ENCODE measurements at places on chromosomes 1 and 21.
A peak's percentile ranks its signal among the peaks of the same experiment; 100 is the strongest.

DNA sequence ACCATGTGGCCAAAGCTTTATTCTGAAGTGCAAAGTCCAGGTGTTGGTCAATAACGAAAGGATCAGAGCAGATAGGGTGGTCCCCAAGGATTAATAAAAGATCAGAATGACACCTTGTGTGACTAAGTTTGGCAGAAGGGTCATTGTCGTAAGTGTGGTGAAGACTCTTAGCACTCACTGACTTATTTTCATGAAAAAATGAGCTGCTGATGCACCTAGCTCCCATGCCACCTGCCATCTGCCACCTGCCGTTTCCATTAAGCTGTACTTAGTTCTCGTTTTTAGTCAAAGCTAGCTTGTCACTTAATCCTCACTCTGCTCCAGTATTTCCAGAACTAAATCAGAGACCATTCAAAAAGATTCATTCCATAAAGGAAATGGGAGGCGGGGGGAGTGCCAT lies 112.6 kb downstream of the SEC16B start:
- DNase-seq = no peak

DNA sequence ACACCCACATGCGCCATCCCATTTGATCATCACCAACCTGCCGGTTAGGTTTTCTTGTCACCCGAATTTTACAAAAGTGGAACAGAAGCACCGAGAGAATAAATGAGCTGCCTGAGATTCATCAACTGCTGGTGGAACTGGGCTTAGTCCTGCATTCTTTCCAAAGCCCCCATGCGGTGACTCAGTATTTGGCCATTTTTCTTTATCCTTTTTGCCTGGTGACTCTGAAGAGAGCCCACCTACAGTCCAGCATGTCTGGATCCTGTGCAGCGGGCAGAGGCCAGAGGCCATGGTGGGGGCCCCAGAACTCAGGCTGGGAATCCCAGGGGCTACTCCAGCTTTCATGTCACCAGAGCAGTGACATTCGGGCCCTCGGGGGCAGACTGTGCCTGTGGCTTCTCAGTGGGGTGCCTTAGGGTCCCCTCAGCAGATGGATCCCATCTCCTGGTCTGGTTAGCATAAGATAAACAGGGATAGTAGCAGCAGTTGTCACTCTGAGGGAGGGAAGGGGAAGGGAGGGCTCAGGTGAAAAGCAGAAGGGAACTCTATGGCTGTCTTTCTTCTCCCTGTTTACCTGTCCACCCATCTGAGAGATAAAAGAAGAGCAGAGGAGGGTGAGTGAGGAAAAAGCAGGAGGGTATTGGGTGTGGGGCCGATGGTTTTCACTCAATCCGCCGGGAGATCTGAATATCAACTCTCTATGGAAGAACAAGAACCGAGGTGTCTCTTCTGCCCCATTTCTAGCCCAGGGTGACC lies 63.2 kb downstream of the KIF26B start:
- no peak for DNase-seq

DNA sequence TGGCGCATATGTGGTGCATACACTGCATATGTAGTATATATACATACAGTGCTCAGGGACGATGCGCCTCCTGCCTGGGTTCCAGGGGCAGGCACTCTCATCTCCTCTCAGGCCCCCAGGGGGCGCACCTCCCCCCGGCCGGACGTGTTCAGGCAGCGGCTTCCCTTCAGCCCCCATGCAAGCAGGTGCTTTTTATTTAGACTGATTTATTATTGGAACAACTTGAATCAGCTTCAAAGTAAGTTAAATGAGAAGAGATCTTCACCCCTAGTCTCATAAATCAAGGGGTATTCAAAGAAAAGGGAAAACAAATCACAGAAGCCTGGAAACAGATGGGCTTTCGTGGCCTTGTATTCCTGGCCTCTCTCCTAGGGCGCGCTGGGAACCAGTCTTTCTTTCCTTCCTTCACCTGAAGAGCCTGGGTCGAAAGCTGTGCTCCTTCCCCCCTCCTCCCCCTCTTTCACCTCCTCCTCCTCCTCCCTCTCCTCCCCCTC lies 64.6 kb downstream of the UBIAD1 start:
- peak; percentile 53 for DNase-seq

DNA sequence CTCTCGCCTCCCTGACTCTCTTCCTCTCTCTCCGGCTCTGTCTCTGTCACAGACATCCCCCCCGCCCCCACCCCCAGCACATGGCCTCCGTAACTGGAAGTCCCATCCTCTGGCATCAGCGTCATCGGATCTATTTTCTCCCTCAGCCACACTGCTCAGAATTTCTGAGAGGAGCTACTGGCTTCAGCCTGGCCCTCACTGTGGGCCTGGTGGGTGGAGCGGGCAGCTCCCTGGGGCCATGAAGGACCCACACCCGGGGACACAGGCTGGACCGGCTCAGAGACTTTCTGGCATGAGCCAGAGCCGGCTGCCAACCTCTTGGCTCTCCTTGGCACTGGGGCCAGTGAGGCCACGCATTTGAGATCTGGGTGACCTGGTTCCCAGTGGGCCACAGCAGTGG lies 61.2 kb upstream of the CASZ1 start:
- DNase-seq = no peak

GRCh38 chr1:52668711-52669110 lies 29.4 kb downstream of the COA7 start:
- DNase-seq = no peak

DNA sequence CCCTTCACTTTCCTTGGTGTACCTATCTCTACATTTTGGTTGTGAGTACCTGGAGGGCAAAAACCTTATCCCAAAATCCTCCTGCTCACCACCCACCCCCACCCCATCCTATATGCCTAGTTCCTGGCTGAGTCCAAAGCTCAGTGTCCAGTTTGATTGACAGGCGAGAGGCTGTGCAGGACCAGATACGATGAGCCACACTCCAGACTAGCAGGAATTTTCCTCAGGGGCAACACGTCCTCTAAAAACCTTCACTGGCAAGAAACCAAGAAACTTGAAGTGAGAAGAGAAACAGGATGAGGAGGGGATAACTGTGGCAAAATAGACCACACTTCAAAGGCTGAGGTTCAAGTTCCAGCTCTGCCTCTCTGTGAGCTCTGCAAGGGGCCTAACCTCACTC lies 1.1 kb upstream of the SLAMF8 start:
- no peak for DNase-seq

GRCh38 chr1:29620631-29621030 lies 384.3 kb downstream of the PTPRU start:
- no peak for DNase-seq

DNA sequence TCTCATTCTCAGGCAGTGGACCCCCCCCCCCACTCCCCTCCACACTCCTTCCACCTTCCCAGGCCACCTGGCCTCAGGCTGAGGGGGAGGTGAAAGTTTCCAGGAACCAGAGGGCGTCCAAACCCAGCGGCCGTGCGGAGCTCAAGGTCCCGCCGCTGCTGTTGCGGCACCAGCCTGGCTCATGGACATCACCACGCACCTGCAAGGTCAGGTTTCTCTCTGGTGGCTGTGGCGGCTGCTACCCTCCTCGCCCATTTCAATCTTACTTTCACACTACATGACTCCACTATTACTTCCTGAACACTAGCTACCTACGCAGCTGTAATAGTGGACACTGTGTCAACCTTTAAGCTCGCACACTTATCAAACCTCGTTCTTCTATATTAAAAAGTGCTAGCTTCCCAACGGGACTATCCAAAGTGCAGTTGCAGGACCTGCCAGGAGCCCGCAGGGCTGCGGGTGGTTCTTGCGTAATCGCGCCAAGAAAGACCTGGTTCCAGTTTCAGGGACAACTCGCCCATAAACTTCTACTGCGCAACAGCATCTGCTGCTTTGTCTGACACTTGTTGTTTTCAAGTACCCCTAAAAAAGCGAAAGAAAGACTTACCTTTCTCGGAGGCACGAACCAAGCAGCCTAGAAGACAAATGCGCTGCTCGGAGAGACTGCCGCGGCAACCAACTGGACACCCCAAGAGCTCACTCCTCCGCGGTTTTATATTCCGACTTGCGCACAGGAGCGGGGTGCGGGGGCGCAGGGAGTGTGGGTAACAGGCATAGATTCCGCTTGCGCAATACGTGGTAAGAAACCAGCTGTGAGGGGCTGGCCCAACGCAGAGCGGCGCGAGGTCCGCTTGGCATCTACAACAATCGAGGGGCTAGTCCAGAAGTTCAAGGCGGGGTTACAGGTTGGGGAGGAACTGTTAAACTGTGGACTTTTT lies at the start of gene DIRAS3:
DIRAS3 (minus strand) TSS at position 687 of the 938 bp plus-strand sequence. CDS start 3,330 bp downstream, outside the sequence.
- no peak for DNase-seq

GRCh38 chr1:27504588-27505419 lies 14.8 kb upstream of the WASF2 start:
- DNase-seq = no peak

- DNase-seq = no peak
Observed at GRCh38 chr1:19622204-19622603, 21.9 kb upstream of the NBL1 start.

- no peak for DNase-seq
Observed at GRCh38 chr1:156804026-156804425, 12.6 kb downstream of the SH2D2A start.

DNA sequence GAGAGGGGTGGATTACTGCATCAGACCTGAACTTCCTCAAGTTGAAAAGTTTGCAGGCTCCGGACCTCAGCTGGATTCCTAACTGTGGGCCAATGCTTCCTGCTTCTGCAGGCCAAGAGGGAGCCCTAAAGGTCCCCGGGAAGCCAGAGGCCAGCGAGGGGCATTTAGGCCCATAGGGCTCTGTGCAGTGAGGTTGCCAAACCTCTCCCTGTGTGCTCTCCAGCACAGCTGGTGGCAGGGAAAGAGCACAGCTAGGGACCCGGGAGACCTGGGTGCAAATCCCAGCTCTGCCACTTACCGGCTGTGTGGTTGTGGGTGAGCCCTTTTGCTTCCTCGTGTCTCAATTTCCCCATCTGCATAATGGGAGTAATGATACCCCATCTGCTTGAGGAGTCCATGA lies 100.5 kb downstream of the PAX7 start:
- no peak for DNase-seq

- no peak for DNase-seq
Observed at GRCh38 chr1:225026701-225027100, 97.2 kb downstream of the DNAH14 start.

DNA sequence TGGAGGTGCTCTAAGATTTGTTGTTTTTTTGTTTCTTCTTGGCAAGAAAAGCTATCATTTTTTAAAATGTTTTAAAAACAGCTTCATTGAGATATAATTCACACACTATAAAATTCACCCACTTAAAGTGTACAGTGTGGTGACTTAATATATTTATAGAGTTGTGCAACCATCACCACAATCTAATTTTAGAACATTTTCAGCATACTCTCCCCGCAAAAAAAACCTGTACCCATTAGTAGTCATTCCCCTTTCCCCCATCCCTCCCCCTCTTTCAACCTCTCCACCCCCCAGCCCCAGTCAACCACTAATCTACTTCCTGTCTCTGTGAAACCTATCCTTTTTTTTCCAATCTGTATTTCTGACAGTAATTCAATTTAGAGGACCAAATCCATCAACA lies 30.6 kb downstream of the ZC3H11B start:
- DNase-seq = no peak

DNA sequence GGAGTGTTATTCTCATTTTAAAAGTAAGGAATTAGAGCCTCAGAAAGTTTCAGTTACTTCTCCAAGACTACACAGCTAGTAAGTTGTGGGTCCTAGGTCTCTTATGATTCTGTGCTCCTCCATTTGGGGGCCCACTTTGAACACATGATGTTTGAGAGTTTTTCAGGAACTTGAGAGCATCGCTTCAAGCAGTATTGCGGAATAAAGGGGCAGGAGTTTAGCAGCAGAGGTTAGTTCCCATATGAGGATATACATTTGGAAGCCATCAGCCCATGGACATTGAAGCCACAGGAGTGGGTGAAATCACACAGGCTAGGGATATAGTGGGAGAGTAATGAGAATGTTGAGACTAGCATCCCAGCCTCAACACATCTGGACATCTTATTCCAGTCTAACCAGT lies 143.2 kb downstream of the RASAL2 start:
- no peak for DNase-seq

- DNase-seq = no peak
Observed at GRCh38 chr1:44250068-44250781, 37.0 kb downstream of the DMAP1 start.

- DNase-seq = no peak
Observed at GRCh38 chr1:81288689-81289088, 512.0 kb upstream of the ADGRL2 start.

DNA sequence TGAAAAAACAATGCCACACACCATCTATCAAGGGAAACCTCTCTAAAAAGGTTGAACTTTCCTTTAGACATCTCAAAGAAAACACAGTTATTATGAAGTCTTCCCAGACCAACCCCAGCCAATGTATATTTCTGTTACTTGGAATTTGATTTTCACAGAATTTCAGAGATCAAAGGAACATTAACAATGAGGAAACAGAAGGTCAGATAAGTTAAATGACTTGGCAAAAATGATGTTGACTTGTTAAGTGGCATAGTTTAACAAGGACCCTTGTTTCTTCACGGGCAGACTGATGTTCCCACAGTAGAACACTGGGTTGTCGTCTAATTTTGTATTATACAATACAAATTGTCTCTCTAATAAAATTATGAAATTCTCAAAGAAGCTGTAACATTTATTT lies 29.0 kb downstream of the NME7 start:
- DNase-seq = no peak

DNA sequence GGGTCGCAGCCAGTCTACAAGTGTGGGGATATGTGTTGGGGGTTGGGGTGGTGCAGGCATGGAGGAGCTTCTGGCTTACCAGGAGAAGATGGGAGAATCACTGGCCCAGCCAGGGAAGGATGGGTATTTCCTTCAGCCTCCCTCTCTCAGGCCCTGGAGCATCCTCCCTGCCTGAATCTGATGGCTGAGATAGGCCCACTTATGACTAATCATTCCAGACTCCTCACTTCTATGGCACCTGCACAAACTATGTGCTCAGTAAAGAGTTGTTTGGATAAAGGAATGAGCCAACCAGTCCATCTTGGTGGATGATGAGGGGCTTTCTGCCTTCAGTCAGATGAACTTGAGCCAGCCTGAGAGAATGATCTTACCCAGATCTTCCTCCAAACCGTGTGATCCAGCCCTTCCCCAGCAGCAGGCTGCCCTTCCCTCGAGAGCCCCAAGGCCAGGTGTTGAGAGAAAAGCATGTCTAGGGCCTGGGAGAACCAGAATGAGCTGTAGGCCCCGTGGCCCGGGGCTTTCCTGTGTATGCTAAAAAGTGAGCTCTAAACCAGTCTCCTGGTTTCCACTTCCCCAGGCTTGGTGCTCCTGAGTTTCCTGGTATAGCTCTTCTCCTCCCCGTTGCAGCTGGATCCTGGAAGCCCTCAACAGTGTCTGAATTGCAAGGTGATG lies 1.3 kb downstream of the GPA33 start:
- no peak for DNase-seq

- DNase-seq = no peak
Observed at GRCh38 chr1:4395676-4396075, 258.7 kb upstream of the AJAP1 start.

DNA sequence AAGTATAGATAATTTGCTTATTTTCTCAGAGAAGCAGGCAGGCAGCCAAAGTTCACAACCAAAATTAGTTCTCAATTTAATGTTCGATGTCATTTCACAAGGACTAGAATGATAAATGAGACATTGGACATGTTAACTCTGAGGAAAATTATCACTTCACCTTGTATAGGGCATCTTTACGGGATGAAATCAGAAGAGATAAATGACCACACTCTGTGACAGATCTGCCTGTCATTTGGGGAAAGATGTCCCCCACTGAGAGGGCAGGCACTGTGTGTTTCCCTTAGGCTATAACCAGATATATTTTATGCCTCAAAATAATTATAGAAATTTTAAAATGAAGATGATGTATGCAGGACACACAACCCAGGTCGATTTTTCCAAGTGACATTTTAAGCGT lies 642.9 kb downstream of the BRINP3 start:
- DNase-seq = no peak

All from DMS 273 treated with DMSO at 0.1 percent for 48 hours (cell line).